ENCODE measurements at places on chromosomes 2 and 18.
A peak's percentile ranks its signal among the peaks of the same experiment; 100 is the strongest.

DNA sequence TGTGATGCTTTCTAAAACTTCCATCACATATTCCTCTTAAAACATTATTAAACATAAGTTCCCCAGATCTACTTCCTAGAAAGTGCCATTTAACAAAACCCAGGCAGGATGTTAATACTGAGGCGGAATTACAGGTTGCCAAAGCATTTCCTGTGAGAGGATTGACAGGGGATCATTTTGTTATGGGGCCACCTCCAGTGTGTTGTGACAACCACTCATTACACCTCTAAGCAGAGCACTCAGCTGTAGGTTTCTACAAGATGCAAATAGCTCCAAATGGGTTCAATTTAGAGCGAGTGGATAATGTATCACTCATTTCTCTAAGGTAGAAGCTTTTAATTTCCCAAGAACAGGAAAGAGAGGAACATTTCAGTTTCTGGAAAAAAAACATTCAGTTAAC lies 1429.5 kb upstream of the ACVR2A start:
- no peak for DNase-seq

- DNase-seq: no peak
Measured at GRCh38 chr2:36727550-36727949, 31.0 kb downstream of the VIT start.

DNA sequence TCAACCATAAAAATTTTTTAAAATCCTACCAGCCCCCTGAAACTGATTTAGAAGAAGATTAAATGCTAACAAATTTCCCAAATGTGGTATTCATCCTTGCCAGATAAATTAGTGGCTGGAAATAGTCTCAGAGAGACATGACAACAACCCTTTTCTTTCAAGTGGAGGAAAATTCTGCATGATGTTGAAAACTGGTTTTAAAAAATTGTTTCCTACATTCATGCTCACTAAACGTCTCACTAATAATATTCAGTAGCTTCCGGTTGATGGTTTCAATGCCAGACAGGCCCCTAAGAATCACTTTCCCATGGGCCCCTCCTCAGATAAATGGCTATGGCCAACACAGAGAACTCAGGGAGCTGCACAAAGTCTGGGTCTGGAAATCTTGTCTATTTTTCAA lies 43.2 kb downstream of the NCKAP5 start:
- no peak for DNase-seq

- DNase-seq: no peak
Measured at GRCh38 chr18:48975817-48976649, 25.3 kb upstream of the SMAD7 start.

- DNase-seq: peak; percentile 13
Measured at GRCh38 chr2:113877711-113878598, 11.9 kb upstream of the ACTR3 start.

DNA sequence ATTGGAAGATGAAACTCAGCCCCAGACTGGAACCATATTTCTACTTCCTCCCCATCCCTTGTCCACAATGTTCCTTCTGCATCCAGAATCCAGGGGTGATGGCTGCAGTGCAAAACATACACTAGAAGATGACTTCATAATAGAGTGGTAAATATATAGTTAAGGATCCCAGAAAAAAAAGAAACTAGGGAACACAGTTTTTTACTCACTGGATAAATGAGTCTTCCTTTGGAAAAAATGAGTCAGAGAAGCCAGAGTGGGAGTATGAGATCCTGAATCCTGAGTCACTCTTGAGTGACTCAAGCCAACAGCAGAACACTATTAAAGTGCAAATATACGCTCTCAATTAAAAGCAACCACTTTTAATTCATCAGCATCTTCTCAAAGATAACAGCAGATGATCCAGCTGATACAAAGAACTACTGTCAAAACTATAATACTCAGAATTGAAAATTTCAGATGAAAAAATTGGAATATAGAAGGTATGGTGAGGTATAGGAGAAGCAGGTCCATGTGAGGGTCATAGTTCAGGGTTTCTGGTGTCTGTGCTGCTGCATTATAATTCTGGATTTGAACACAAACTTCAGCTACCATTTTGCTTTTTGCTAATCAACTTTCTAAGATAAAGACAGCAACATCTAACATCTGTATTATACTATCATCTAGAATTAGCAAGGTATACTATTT lies 987.2 kb upstream of the CDH2 start:
- DNase-seq: no peak

DNA sequence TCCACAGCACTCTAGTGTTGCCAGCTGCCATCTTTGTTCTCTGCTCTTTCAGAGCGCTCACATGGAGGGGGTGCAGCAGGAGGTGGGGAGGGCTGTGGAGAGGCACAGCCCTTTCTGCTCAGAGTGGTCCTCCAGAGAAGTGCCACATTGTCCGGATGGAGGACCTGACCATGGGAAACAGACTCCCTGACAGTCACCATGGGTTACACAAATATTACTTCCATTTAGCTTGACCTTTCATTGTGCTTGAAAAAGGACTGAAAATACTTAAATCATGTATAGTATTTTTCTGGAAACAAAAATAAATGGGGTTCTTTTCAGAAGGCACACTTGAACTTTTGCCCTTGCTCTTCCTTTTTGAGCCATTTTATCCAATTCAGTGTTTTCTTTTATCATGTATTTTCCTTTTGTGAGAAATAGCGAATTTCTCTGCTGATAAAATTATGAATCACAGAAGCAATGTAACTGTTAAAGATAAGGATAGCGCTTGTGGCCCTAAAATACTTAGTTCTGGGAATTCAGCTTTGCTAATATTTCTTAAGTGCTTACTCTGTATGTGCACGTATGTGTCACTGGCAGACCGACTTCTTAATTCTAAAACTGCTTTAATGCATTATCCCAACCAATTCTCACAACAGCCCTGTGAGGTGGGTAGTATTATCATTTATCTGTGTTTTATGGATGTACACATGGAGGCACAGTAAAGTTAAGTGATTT lies 34.2 kb downstream of the SPATS2L start:
- no peak for DNase-seq

GRCh38 chr2:218547978-218548377 lies 20.2 kb downstream of the USP37 start:
- DNase-seq: no peak

DNA sequence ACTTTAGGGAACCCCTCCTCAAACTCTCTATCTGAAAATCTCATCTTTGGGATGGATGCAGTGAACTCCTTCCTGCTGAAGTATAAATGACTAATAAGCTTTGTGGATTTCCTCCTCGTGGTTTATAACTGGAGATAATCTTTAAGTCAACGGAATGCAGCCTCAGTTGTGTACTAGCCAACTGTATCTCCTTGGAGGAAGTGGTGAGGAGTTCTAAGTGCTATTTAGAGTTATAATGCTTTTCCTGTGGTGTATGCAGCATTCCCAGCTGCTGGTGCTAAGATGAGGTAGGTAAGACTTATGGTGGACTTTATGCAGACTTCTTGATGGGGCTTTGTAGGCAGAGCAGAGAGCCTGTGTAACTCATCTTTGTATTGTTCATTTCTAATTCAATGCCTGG lies 90.9 kb downstream of the LYPD6B start:
- DNase-seq: no peak

GRCh38 chr2:117273009-117273671 lies 541.4 kb upstream of the DDX18 start:
- no peak for DNase-seq

DNA sequence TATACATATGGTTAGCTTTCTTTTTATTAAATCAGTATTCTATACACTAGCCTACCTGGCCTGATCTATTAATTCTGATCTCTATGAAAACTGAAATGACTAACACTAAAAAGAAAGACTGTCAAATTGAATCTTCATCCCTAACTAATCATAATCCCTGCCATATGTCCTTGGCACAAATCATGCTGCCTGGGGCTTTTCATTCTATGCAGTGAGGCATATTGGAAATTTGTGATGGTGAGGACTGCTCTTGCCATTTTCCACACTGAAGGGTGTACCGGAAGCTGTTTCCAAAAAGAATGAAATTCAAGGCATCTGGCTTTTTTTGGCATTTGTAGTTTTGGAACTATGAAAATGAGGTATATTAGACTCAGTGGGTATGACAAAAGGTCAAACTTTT lies 39.7 kb downstream of the RAPGEF4 start:
- no peak for DNase-seq

DNA sequence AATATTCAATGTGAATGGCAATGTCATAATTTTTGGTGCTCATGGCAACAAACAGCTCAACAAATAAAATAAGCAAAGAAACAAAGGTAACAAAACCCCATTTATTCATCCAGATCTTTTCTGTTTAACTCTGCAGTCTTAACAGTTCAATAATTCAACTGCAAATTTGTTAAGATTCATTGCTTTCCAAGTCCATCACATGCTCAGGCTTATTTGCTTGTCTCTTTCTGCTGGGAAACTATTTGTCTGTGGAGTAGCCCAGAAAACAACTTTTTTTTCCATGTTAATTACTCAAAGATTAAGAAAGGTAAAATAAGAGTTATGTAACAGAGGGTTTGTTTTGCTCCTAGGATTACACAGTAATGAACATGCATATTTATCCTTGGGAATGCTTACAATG lies 92.6 kb upstream of the PNPT1 start:
- DNase-seq: no peak
